ENCODE measurements at places on chromosomes 11 and 22.

- peak; percentile 84 for DNase-seq
These were observed 33.7 kb upstream of the APOBEC3A start for GRCh38 chr22:38923463-38924346.

DNA sequence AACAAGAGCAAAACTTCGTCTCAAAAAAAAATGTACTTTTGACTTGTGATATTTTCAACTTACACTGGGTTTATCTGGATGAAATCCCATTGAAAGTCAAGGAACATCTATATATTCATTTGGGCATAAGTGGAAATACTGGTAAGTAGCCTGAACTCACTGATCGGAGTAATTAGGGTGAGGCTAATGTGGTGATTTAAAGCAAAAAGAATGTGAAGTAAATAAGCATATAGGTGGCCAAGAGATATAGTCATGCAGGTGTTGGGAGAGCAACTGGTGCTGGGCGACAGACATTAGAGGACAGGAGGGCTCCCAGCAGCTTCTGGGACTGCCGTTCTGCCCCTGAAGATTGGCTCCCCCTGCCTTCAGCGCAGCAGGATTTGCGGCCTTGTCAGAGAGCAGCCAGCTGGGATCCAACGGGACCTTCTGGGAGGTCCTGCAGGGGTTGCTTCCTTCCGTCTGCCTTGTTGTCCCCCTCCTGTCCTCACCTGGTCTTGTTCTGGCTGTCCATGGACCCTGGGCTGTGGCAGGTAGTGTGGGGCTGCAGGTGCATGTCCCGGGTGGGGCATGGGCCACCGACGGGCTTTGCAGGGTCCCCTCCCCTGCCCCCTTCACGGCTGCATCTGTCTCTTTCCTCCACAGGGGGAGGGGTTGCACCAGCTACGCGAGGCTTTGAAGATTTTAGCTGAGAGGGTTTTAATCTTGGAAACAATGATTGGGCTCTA lies 14.1 kb downstream of the RHBDD3 start:
- no peak for DNase-seq

DNA sequence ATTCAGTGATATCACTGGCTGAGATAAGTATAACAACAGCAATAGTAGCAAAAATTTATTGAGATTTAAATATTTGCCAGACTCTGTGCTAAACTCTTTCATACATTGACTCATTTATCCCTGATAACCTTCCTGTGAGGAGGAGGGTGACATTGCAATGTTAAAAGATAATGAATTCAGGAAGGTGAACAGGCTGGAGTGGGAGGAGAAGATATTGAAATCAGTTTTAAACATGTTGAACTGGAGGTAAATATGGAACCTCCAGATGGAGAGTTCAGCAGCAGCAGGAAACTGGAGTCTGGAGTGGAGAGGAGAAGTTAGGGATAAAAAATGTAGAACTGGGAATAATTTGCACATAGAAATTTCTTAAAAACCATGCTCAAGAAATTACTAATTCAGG lies 142.0 kb upstream of the FAT3 start:
- DNase-seq: no peak

- no peak for DNase-seq
These were observed 109.0 kb downstream of the OSBP2 start for GRCh38 chr22:30803679-30804078.

GRCh38 chr11:126176853-126177470 lies 34.5 kb downstream of the RPUSD4 start:
- no peak for DNase-seq

GRCh38 chr22:20569059-20570058 lies 61.9 kb downstream of the MED15 start:
- peak; percentile 96 for DNase-seq

DNA sequence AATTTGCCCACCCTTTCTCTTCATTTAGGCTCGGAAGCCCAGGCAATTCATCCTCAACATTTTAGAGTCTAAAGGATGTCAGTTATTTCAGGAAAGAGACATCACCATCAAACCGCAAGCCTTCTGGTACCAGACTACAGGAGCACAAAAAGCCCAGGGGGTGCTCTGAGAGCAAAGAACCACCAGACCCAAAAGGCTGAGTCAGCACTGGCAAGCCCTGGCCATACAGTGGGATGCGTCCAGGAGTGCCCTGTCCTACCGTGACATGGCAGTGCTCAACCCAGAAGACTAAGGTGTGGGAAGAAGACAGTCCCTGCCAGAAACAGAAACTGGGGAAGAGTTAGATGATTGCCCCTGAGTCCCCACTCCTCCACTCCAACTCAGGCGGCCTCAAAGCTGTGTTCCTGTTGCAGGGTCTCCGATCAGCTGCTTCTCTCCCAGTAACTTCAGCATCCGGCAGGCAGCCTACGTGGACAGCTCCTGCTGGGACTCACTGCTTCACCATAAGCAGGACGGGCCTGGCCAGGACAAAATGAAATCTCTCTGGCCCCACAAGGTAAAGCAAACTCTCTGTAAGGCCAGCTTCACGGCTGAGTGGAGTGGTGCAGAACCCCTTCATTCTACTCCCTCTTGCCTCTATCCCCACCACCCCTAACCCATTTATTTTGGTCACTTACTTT lies 1.5 kb downstream of the PANX3 start:
- no peak for DNase-seq

- DNase-seq: no peak
These were observed 15.2 kb upstream of the SERPIND1 start for GRCh38 chr22:20758688-20759087.

- no peak for DNase-seq
These were observed 10.3 kb downstream of the CYP2R1 start for GRCh38 chr11:14881576-14882193.

- DNase-seq: no peak
These were observed 43.8 kb downstream of the BMAL1 start for GRCh38 chr11:13321431-13321830.

DNA sequence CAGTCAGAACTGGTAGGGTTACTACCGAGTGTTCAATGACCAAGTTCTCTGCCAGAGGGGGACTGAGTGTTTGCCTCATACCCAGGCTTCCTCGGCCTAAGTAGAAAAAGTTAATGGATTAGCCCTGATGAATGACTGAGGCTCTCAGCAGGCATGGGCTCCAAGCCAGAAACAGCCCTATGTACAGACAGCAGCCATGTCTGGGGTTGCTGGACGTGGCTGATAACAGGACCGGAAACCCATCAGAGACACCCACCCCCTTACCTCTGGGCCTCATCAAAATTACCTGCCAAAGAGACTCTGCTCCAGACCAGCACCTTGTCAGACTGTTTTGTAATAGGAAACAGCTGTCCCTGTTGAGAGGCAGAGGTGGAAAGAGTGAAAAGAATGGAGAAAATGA lies 351.4 kb downstream of the ETS1 start:
- peak; percentile 56 for DNase-seq

DNA sequence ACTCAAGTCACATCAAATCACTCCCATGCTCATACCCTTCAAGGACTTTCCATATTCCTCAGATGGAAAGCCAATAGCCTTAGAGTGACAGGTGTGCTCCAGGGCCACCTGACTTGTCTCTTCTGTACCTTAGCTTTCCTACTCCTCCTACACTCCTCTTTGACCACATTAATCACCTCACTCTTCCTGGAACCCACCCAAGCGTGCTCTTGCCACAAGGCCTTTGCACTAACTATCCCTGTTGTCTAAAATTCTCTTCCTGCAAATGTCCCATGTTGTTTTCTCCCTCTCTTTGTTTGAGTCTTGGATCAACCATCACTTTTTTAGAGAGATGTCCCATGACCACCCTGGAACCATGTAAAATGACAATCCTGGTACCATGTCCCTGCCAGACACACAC lies 244.1 kb downstream of the AASDHPPT start:
- DNase-seq: no peak

DNA sequence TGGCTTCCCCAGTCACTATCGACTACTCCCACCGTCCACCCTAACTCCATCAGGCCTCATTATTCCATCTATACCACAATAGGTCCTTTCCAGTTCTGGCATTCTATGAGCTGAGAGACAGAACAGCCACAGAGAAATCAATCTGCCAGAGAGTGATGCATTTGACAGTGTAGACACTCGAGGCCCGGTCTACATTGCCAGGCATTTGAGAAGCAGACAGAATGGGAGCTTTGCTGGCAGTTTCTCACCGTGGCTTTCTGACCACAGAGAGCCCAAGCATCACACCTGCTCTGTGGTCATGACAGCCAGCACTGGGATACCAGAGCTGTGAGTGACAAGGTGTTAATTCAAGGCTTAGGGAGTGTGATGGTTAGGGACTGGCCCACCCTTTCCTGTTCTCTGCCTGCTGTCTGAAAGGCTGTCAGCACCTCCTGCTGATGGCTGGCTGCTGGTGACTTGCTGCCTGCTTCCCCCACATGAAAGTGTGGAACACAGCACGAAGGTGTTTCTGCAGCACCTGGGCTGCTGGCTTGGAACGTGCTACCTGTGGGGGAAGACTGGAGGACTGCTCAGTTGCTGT lies 137.8 kb downstream of the KIRREL3 start:
- no peak for DNase-seq

DNA sequence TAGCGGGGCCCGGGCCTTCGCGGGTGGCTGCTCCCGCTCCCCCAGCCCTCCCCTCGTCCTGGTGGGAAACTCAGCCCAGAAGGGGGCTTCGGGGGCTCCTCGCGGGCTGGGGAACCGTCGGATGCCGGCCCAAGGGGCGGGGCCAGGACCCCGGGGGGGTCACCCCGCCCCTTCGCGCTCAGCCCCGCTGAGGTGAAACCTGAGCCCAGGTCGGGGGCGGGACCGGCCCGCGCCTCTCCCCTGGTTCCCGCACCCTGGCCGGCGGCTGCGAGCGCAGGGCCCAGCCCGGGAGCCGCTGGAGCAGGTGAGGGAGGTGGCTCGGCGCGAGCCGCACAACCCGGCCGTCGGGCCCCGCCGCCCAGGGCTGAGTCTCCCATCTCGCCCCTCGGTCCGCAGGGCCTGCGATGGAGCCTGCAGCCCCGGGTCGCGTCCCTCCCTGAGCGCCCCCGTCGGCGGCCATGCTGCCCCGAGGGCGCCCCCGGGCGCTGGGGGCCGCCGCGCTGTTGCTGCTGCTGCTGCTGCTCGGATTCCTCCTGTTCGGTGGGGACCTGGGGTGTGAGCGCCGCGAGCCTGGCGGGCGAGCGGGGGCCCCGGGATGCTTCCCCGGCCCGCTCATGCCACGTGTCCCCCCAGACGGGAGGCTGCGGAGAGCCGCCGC lies at the start of gene LARGE2:
Gene LARGE2, plus strand, starts transcription at position 232 of the 658 bp plus-strand sequence. Its CDS starts 227 bp downstream, at position 459.
- no peak for DNase-seq

DNA sequence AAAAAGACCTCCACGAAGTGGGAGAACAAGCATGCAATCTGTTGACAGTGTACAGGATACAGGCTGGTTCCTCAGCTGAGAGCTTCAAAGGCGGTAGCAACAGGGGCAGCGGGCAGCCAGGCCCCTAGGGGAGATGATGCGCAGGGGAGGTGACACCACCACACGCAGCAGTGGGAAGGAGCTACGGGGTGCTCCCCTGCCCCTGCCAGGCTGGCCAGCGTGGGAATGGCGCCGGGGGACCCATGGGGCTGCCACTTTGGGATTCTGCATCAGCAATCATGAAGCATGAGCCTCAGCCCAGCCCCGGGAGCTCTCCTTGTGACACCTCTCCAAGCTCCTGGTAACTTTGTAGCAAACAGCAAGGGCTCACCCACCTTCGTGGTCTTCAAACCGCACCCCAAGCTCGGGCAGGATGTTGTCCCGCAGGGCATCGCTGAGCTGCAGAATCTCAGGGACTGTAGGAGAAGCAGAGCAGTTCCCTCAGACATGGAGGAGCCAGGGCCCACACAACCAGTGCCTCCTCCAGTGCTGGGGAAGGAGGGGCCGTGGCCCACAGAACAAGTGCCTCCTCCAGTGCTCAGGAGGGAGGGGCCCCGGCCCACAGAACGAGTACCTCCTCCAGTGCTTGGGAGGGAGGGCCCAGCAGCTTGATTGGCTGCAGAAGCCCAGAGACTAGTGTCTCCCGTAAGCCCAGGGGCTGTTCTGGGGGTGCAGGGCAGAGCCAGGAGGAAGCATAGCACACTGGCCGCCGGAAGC lies 14.6 kb upstream of the NAP1L4 start:
- no peak for DNase-seq

DNA sequence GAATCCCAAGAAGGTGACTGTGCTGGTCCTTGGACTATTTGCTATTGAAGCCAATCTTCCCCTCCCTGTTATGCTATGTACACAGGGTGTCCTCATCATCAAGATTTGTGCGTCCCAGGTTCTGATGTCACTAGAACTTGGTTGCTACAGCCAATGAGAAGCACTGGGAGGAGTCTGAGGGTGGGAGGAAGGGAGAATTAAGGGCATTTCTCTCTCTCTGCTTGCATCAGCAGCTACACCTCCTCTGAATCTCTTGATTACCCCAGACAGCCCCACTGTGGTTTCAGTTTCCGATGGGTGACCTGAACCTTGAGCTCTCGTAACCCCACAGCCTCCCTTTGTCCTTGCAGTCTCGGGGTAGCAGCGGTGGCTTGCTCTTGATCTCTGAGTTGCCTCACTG lies 212.4 kb upstream of the SESN3 start:
- DNase-seq: no peak

DNA sequence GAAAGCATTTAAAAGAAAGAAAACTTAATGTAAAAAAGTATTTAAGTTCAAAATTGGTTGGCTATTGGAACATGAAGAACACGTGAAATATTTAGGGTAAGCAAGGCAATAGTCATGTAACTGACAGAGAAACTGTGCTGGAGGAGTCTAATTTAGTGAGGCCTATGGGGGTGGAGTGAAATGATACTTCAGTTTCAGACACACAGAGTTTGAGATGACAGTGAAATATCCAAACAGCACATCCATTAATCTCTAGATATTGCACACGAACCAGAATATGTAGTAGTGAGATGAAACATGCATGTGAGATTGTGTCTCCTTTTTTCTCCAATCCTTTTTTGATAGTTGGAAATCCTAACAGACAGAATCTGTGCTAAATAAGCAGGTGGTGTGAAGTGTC lies 739.0 kb downstream of the CNTN5 start:
- DNase-seq: no peak

DNA sequence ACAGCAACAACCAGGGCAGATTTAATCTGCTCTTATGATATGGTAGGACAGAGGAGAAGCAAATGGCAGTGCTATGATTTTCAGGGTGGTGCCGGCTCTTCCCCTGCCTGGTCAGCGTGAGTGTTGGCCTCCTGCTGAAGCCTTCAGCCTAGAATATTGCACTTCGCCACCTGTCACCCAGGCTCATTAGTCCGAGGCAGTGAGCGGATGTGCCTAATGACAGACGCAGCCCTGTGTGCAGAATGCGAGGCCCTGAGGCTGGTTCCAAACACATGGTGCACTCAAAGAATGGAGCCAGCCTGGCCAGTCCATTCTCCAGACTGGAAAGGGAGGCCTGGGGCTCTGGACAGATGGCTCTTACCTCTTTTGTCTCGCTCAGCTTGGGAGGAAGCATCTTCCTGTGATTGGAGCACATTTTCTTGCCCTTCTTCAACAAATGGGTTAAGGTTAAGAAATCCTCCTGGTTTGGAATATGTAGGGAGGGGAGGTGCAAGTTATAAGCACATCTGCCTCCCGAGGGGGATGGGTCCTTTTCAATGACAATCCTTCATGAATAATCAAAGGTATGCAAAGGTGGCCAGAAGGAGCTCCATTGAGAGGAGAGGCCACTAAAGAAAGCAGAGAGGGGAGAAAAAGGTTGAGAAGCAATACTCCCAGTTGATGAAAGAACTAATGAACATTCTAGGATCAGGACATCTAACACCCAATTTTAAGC lies 39.7 kb upstream of the GALNT18 start:
- no peak for DNase-seq
